GDM1 (cell line): ENCODE measurements at places on chromosomes 11 and 22.

GRCh38 chr11:76615950-76616349 is 54.6 kb downstream of the LRRC32 start:
- no peak for DNase-seq

DNA sequence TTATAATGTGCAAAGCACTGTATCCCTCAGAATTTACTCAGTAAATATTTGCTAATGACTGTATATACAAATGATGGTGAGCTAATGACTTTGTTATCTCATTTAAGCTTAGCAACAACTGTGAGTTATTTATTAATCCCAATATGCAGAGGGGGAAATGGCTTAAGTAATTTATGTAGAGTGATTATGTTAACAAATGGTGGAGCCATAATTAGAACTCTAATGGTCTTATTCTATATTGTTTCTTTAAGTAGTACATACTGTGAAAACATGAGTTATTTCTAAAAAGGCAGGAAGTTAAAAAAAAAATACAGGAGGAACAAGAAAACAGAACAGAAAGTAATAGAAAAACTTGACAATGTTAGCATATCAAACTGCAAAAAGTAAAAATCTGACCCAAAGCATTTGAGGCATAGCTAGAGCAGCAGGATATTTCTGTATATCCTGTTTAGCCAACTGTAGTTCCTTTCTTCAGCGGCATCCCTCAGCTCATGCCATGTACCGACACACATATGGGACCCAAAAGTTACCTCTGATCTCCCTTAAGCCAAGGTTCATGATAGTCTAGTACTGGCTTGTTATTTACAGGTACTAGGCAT is 94.2 kb downstream of the FCHSD2 start:
- DNase-seq = peak; percentile 3

GRCh38 chr11:3831378-3832239 is 9.2 kb downstream of the RHOG start:
- no peak for DNase-seq

DNA sequence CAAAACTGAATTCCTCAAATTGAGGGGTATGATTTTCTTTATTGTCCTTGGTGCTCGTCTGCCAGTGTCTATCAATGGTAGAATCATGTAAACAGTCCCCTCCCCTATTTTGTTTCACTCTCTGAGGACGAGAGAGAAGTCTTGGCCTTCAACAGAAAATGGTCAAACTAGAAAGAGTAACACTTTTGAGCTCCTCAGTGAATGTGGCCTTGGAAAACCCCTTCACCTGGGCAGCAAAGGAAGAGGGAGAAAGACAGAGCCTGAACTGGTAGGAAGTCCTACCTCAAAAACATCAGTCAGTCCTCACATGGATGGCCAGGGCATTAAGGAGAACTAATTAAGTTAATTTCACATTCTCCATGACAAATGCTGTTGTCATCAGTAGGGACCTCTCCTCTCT is 86.1 kb upstream of the TOP3B start:
- no peak for DNase-seq

GRCh38 chr11:47395223-47396048 is 13.0 kb upstream of the SLC39A13 start:
- DNase-seq = peak; percentile 32

GRCh38 chr11:1453611-1454034 is 33.0 kb downstream of the MOB2 start:
- DNase-seq = no peak
